ENCODE measurements at places on chromosomes 2 and 18.
A peak's percentile ranks its signal among the peaks of the same experiment; 100 is the strongest.

DNA sequence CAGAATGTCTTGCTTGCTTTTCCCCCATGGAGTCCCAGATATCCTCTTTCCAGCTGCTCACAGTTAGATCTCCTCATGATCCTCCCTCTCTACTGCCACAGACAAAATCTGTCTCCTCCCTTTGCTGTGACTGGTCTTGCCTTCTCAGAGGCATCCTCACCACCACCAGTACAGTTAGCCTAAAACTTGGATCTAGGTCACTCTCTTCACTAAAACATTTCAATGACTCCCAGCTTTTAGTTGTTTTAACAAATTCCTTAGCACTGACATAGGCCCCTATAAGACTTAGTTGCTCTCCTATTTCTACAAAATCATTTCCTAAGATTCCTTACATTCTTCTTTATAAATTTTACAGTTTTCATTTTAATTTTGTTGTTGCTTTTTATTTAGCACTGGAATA, 734.2 kb upstream of the CHAC2 start:
- DNase-seq, result no peak

- peak; percentile 14 for DNase-seq
Observed at GRCh38 chr2:177724398-177725287, 332.1 kb downstream of the AGPS start.

DNA sequence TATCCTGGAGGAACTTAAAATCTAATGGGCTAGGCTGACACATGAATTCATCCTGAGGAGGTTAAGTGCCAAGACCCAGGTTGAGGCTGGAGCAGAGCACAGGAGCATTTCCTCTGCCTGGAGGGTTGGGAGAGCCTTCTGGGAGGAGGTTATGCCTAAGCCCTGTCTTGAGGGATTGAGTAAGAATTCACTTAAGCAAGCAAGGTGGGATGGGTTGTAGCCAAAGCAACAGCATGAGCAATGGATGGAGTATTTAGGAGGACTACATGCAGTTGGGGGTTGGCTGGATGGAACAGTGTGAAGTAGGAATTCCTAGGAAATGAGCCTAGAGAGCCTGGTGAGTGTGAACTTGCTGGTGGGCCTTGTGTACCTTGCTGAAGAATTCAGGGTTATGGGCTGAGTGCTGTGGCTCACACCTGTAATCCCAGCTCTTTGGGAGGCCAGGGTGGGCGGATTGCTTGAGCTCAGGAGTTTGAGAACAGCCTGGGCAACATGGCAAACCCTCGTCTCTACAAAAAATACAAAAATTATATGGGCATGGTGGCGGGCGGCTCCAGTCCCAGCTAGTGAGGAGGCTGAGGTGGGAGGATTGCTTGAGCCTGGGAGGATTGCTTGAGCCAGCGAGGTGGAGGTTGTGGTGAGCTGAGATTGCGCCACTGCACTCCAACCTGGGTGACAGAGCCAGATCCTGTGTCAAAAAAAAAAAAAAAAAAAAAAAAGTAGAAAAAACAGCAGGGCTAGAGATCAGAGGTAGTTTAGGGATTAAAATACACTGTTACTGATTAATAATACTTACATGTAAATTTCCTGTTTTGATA, 22.2 kb downstream of the TANC1 start:
- DNase-seq, result no peak

GRCh38 chr2:173254659-173255058, 100.0 kb upstream of the CDCA7 start:
- DNase-seq, result no peak

DNA sequence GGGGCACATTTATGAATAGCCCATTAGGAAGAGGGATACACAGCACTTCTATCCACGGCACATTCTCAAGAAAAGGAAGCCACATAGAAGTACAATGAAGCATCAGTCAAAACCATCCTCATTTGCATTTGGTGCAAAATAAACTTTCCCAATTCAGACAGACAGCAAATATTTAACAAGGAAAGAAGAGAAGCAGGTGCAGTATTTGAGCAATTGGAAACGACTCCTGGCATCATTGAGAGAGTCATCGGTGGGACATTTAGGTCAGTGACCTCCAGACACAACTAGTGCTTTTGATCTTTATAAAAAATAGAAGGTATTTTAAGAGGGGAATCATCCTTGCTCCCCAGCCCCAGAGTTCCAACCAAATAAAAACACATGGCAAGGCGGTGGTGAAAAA, 118.0 kb downstream of the MREG start:
- no peak for DNase-seq

DNA sequence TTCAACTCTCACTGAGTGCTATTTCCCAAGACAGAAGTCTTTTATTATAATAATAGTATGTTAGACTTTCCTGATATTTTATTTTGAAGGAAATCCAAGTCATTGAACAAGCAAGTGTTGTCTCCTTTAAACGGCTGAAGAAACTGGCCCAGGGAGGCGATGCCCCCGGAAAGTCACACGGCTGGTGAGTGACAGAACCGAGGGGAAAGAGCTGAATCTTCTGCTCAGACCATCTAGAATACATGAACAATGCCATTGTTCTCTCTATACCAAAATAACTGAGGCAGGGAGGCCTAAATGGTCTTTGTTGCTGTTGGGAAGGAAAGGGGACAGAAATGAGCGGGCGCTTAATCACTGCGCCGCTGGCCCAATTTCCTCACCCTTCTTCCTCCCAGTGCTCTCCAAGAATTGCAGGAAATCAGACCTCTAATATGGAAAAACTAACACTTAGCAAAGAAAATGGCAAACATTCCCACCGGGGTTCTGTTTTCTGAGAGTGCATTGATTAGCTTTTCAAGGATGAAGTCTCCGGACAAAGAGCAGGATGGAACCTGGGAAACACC, 101.5 kb downstream of the KLF7 start:
- no peak for DNase-seq

DNA sequence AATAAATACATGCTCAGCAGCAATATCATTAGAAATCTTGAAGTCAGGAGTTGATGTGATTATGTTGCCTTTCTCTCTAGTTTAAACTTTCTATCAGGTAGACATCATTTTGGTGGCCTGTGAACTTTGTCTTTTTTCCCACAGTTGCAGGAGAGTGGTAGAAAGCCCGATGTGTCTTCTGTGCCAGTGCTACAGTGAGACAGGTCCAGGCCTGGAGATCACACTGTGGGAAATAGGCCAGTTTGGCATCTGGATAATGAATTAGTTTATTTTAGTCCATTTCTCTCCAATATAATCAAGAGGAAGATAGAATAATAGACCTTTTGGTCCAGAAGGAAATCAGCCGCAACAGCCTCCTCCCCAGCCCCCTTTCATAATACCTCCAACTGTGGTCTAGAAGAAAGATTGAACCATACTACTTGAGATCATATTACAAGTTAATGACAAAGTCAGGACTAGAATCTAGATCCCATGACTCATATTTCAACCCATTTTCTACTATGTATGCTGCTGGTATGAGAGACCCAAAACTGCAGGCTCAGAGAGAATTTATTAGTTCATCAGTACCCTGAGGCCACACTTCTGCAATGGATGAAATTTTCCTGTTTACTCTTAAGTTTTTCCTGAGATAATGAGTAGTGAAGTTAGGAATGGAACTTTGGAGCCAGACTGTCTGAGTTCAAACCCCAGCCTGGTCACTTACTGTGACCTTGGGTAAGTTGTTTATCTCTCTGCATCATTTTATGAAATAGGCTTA, 20.6 kb downstream of the KCMF1 start:
- no peak for DNase-seq

GRCh38 chr18:41038071-41038470, 917.0 kb upstream of the PIK3C3 start:
- no peak for DNase-seq

GRCh38 chr2:79831961-79832360, 319.1 kb downstream of the CTNNA2 start:
- DNase-seq, result no peak

GRCh38 chr18:3649135-3649632, 199.2 kb downstream of the TGIF1 start:
- DNase-seq, result no peak

DNA sequence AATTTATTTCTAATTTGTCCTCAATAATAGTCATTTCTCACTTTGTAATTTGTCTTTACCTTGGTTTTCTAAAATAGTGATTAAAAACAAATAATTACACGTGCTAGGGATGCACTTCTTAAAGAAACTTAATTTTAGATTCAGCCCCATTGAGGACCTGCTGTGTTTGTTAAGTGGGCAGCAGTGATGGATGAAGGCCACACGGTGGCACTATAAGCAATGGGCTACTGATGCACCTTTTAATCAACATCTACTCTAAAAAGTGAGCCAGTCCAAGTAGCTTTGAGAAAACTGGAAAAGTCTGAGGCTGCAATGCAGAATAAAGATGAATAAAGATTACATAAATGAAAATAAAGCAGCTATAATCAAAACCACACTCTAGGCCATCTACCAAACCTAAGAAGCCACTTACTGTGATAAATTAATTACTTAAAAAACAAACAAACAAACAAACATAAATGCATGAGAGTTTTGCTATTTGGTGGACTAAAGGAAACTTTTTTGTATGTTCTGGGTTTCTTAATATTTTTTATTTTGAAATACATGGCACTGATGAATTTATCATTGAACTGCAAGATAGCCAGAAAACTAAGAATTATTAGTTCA, 89.3 kb downstream of the PDE11A start:
- peak; percentile 11 for DNase-seq

- DNase-seq, result no peak
Observed at GRCh38 chr2:150178591-150178990, 308.9 kb downstream of the RND3 start.

GRCh38 chr2:109129356-109129920, 433 bp downstream of the SH3RF3 start:
- DNase-seq, result peak; percentile 61

GRCh38 chr2:1586251-1586922, 157.9 kb downstream of the PXDN start:
- no peak for DNase-seq

DNA sequence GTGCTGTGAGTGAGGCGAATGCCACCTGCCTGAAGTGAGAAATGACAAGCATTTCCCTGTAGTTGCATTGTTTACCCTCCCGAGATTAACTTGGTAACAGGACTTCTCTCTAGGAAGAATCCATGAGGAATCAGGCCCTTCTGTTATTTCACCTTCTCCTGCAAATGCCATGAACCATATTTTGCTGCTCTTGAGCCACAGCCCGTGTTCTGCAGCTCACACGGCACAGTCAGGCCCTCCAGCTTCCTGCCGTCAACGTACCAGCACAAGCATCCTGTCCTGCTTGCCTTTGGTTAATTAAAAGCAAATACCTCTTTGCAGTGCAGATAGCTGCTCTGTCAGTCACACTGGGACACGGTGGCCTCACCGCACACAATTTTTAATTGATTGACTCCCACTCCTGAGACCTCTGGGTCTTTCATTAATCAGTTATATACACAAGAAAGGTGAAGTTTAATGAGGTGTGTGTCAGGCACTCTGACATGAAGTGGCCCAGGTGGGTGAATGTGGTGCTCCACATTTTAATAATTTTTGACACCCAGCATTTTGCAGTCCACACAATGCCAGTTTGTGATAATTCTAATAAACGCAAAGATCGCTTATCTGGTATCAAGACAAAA, 95.3 kb upstream of the ASB18 start:
- peak; percentile 12 for DNase-seq

GRCh38 chr18:33532978-33533377, 45.0 kb upstream of the ASXL3 start:
- DNase-seq, result no peak

DNA sequence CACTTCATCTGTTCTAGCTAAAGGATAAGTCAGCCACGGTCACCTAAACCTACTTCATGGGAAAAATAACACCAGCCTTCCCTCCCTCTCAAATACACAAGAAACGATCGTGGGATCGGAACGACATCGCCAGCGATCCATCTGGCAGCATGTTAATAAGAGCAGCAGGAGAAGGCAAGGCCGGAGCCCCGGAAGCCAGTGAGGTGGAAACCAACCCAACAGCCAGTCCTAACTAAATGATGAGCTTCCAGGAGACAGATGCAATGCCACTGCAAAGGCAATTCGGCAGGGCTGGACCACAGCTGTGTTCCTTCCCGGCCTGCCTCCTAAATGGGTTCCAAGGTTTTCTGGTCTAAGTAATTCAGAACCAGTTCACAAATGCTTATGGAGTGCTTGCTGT, 117.5 kb downstream of the TMEM163 start:
- no peak for DNase-seq

GRCh38 chr2:239873656-239874635, 151.2 kb downstream of the NDUFA10 start:
- DNase-seq, result no peak

GRCh38 chr2:132581991-132582738, 87.8 kb downstream of the LYPD1 start:
- no peak for DNase-seq

GRCh38 chr2:214569419-214570035, 158.7 kb downstream of the VWC2L start:
- no peak for DNase-seq

DNA sequence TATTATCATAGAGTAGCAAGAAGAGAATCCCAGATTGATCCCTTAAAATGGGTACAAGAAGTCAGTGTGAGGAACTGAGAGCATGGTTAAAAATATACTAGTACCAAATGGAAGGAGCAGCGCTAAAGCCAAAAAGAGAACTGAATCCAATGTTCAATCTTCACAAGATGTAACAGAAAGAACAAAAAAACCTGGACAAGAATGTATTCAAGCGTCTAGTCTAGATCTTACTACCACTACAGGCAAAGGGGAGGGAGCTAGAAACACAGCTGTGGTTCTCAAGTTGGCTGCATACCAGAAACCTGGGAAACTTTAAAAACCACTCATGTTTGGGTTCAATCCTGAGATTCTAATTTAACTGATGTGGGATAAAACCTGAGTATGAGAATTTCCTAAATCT, 57.5 kb downstream of the PIAS2 start:
- no peak for DNase-seq

GRCh38 chr2:68850524-68850923, 20.7 kb downstream of the BMP10 start:
- DNase-seq, result no peak

- DNase-seq, result no peak
Observed at GRCh38 chr2:241855888-241856422, 2.7 kb downstream of the PDCD1 start.

GRCh38 chr18:63182861-63183260, 136.7 kb downstream of the BCL2 start:
- no peak for DNase-seq

GRCh38 chr18:79616651-79617510, 62.7 kb upstream of the CTDP1 start:
- no peak for DNase-seq

- DNase-seq, result no peak
Observed at GRCh38 chr2:73020657-73021370, 50.7 kb downstream of the SFXN5 start.
